ENCODE measurements at places on chromosomes 4 and X.

- no peak for DNase-seq
Observed at GRCh38 chrX:148905400-148905799, 405.0 kb downstream of the AFF2 start.

- DNase-seq: no peak
Observed at GRCh38 chr4:169337510-169337909, 66.8 kb upstream of the SH3RF1 start.

GRCh38 chr4:38082021-38082420, 121.8 kb downstream of the PTTG2 start:
- DNase-seq: no peak

DNA sequence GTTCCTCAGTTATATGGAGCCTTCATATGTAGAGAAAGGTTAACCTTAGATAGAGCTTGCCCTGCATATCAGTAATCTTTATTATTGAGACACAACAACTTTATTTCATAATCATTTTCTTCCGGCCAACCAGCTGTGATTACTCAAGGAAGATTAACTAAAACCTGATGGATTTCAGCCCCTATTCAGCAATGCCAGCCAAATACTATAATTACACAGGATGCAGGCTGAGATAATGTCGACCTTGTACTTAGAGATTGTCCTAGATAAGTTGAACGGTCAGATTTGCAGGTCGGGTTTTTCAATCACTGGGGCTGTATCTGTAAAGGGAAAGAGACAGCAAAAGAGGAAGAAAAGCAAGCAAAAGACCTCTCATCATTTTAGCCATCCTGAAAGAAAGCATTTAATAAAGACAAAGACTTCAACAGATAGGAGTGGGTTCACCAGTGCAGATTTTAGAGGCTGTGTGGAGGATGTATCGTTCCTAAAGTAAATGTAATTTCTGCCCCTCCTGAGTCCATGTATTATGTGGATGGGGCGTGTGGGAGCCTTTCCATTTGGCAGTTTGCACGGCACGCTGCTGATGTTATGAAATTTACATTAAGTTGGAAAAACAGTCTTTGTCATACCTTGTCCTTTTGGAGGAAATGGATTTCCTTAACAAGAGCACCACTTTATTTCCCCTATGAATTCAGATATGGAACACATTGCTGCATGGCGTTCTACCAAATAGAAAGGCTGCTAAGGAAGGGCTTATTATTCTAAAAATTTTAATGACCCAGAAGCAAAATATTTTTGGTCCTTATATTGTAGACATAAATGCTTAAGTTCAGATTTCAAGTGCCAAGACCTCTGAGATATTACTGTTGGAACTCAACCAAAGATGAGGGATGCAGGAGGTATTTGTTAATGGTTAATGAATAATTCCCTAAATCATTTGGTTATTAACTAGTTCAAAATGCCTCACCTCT, 496.7 kb downstream of the SPRY1 start:
- no peak for DNase-seq

GRCh38 chrX:19866626-19867410, 20.6 kb downstream of the SH3KBP1 start:
- no peak for DNase-seq

GRCh38 chrX:137747244-137748043, 181.5 kb downstream of the ZIC3 start:
- peak; percentile 55 for DNase-seq

- no peak for DNase-seq
Observed at GRCh38 chrX:9866633-9867032, 80.4 kb downstream of the SHROOM2 start.

DNA sequence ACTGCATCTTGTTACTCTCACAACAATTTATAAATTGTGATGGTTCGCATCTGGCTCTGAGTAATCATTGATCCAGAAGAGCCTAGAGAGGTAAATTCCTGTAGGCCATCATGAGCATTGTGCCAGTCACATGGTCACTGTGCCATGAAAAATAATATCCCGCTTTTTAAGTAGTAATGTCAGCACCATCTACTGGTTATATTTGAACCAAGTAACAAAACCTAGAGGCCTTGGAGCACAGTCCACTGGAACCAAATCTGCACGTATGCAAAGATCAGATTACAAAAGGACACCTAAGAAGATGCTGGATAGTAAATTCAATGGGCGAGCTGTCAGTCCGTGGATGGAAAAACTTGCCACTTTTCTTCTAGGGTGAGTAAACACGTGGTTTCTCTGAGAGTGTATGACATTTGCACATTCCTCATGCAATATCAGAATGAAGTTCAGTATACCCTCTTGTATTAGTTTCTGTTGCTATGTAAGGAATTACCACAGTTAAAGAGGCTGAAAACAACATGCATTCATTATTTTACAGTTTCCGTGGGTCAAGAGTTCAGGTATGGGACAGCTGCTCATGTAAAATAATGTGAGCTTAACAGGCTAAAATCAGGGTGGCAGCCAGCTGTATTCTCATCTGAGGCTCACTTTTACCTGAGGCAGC, 26.8 kb downstream of the FAM114A1 start:
- DNase-seq: no peak

GRCh38 chrX:119004920-119005524, 30.6 kb downstream of the LONRF3 start:
- DNase-seq: no peak

All from NCI-H524 (cell line).